ENCODE measurements at places on chromosomes 6 and 20.

DNA sequence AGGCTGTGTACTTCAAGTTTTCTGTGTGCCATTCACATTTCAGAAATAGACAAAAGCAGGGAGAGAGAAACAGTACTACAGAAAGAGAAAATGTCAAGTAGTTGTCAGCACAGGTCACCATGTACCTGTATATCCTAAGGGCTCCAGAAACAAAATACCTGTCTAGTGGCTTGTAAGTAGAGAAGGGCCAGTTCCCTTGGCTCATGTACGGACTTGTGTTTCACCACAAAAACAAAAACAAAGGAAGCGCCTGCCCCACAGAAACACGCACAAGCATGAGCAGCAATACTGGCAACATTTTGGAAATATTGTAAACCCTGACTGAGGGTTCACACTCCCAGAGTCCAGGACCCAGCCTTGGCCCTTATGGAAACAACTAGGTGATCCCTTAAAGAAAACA lies 44.3 kb downstream of the CNKSR3 start:
- no peak for DNase-seq

- no peak for DNase-seq
These were observed 83.0 kb upstream of the TCF21 start for GRCh38 chr6:133805876-133806275.

GRCh38 chr6:42316981-42317380 lies 99.3 kb upstream of the MRPS10 start:
- DNase-seq: no peak

DNA sequence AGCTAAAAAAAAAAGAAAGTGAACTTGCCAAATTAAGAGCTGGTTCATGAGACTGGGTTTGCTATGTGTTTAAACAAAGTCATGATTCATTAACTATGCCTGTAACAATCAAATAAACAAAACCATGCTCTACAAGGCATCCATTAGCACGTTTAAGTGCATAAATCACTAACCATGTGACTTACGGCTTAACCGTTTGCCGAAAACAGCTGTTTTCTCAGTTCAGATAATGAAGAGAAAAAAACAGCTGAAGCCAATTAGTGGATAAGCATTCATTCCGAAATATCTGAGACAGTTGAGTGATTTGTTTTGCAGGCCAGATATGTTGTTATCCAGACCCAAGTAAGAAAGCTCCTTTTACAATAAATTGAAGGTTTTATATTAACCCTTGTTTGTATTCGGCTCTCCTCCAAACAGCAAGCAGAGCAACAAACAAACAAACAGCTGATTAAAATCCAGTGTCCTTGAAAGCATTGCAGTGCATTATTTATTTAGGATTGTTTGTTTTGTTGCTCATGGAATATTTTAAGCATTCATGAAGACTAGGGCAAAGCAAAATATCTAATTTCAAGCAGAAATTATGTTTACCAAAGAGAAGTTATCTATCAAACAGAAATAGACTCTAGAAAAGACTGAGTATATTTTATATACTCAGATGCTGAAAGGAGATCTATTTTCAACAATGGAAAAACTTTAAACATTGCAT lies 343.5 kb downstream of the RFPL4B start:
- peak; percentile 12 for DNase-seq

DNA sequence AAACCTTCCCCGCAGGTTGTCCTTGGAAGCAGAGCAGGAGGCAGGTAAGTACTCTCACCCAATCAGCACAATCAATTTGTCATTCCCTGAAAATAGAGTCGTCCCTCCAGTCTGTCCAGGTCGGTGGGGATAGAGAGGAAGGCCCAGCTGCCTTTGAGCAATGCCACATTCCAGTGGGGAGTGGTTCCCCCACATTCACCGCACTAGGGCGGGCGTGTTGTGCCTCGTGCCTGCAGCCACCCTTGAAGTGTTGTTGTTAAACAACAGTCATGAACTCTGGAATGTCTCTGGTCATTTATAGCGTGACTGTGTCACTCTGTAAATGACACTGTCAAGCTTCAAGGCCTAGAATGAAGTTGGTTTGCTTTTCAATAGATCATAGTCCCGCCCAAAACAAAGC lies 33.4 kb downstream of the PRDM1 start:
- DNase-seq: no peak

- DNase-seq: no peak
These were observed 2.0 kb downstream of the LRRC1 start for GRCh38 chr6:53796791-53797190.

- DNase-seq: no peak
These were observed 391.6 kb downstream of the ADGRB3 start for GRCh38 chr6:69026715-69027114.

- DNase-seq: no peak
These were observed 56.2 kb downstream of the ADGRF1 start for GRCh38 chr6:46985943-46986342.

DNA sequence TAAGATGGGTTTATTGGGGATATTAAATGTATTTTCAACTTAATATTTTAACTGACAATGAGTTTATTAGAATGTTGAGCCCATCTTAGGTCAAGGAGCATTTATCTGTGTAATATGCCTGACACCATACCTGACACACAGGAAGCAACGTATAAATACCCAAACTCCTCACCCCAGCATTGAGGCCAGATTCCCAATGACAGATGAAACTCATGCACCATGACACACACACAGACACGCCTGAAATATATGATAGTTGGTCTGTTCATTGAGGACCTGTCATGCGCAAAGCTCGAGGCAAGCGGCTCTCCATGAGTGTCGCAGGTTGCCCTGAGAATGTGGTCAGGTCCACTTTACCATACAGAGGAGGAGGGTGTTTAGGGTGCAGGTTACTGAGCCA lies 64.1 kb downstream of the GFOD1 start:
- no peak for DNase-seq

DNA sequence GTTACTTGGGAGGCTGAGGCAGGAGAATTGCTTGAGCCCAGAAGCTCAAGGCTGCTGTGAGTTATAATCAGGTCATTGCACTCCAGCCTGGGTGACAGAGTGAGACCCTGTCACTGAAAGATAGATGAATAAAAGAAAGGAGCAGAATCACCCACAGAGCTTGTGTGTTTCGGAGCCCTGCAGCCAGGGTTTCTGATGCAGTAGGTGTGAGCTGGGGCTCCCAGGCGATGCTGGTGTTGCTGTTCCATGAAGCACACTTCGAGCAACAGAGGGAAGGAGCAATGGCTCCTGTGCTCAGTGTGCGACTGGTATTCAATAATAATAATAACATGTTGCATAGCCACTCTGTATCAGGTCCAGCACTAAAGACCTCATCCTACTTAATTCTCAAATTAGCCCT lies 197.5 kb upstream of the CST7 start:
- DNase-seq: no peak

DNA sequence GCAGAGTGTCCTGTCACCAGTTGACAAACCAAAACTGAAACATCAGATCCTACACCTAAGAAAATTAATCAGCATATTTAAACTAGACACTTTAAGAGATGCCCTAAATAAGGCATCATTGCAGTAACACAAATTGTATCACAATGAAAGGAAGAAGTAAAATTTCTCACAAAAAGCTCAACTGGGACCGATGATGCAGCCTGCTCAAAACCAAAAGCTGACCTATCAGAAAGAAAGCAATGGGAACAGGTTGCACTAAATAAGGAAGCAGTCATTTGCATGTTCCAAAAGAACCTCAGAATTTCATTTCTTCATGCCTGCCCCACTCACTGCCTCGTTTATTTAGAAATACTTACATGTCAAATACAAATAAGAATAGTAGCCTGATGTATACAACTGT lies 12.1 kb downstream of the HIVEP2 start:
- no peak for DNase-seq

- no peak for DNase-seq
These were observed 18.8 kb downstream of the PARD6B start for GRCh38 chr20:50750145-50750671.

DNA sequence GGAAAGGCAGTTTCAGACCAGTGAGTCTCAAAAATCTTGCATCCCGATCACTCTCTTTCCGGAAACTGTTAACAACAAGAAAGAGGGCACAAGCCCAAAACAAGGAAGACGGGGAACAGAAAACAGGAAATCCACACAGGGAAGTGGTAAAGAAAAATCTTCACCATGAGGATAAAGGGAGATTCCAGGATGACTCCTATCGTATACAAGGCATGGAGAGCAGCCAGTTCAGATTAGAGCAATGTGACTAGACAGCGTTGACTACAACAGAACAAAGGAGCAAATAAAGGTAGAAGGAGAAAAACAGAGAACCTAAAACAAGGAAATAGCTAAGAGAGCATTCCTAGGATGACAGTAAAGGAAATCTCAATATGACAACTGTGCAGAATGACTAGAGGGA lies 26.5 kb downstream of the VNN1 start:
- DNase-seq: no peak

DNA sequence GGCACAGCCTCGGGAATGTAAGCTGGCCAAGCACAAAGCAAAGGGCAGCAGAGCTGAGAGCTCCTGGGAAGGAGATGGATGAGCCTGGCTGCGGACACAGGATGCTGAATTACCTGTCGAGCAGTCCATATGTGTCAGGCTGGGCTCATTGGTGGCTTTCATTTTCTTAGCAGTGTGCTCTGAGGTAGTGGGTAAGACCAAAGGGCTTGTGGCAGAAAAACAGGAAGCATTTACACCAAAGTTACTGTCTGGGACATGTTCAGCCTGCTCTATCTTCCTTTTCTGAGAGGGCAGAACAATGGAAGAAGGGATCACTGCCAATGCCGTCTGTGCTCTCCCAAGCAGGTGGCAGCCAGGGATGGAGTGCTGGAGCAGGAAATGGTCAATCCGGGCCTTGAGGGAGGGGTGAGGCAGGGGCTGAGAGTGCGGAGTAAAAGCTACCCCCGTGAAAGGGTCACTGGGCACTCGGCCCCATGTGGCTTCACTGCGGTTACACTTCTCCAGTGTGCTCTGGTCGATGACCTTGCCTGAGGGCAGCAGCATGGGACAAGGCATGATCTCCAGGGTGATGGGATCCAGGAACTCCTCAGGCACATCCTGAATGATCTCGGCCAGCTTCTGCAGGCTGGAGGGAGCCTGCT lies 36.9 kb upstream of the AVP start:
- no peak for DNase-seq

- no peak for DNase-seq
These were observed 57.8 kb downstream of the FOXA2 start for GRCh38 chr20:22526512-22527012.

Data from AG20443 (cell line).